IMR-90 (cell line): ENCODE measurements at places on chromosomes 4 and X. TPM values are rescaled to one million over a fixed set of nuclear protein-coding genes. Genes with fewer than 3 reads are reported as not detected.

DNA sequence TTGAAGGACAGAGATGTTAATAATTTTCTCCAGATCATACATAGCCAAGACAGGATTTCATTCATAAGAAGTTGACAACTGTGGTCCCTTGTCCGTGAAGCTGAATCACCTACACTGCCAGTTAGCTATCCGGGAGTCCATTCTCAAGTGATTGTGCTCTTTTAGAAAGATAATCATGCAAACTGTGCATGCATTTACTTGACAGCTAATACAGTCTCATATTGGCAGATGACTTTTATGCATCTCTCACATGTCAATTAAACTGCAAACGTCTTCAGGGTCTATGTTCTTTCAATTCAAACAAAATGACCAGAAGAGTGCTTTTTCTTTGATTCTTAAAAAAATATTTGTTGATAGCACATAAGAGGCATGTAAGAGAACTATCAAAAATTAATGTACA is 1572.9 kb downstream of the C4orf33 start:
- no peak for DNase-seq

The CSN1S1 gene
- not detected in 2 replicates for total RNA-seq

- no peak for DNase-seq
Observed at GRCh38 chr4:152607178-152607577, 71.3 kb upstream of the FBXW7 start.

The POF1B gene
- not detected in 2 replicates for total RNA-seq

- no peak for DNase-seq
Observed at GRCh38 chr4:20614816-20615215, 85.4 kb upstream of the PACRGL start.

- DNase-seq = peak; percentile 55
Observed at GRCh38 chr4:184424993-184425758, 49.2 kb downstream of the IRF2 start.

DNA sequence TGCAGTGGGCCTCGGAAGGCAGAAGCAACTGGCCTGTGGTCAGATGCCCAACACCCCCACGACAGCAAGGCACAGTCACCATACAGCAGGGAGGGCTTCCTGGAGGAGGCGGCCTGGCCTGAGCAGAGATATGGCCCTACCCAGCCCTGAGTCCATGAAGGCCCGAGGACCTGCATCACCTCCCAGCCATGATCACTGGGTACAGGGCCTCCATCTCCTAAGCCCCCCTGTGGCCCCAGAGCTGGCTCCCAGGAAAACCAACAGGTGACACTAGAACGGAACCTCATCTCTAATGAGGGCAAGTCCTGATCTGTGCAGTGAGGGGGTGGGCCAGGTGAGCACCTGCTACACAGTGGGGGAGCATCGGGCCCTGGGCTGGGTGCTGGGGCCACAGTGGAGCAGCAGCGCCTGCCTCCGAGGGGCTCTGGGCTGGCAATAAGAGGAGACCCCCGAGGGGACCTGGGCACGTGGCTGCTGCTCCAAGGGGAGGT is 26.2 kb upstream of the MXD4 start:
- no peak for DNase-seq

GRCh38 chrX:53088136-53088974 is 5.6 kb upstream of the KANTR start:
- DNase-seq = peak; percentile 78

The SUPT20HL2 gene
- not detected in 2 replicates for total RNA-seq

GRCh38 chr4:125434136-125434535 is 119.4 kb downstream of the FAT4 start:
- DNase-seq = peak; percentile 8

- DNase-seq = peak; percentile 95
Observed at GRCh38 chrX:47361538-47362511, 8.6 kb upstream of the ZNF157 start.

GRCh38 chrX:131549011-131549410 is 5.1 kb downstream of the OR13H1 start:
- DNase-seq = no peak

The TMSB15C gene
- total RNA-seq = 2.0 and 5.8 TPM in 2 replicates

DNA sequence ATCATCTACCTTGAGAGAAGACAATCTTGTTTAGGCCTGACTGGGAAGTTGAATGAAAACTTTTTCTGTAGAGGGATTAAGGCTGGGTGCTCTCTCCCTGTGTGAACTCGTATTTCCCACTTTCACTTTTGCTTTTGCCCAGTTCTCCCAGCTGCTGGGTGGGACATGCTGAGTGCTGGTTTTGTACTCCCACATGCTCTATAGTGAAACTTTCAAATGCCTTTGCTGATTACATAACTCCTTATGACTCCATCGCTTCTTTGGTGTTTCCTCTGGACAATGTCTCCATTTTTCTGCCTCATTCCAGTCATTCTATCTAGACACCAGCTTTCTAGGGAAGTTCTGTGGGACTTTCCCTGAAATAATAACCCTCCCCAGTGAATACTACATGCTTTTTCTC is 100.5 kb downstream of the CLNK start:
- peak; percentile 87 for DNase-seq

DNA sequence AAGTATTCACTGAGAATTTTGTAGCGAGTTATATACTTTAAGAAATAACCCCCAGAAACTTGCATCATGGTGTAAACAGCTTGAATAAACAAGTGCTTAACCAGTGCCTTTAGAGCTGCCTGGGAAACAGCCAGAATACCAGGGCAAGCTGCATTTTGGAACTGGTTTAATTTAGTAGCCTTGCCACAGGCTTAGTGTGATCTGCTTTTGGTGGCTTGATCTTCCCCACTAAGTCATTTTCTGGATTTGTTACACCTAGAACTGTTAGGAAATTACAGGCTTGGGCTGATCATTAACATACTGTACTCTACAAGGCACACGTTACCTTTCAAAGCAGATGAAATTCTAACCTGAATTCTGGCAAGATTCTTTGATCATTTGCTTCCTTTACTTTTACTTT is 35.4 kb downstream of the NPNT start:
- no peak for DNase-seq

The PLA2G12A gene
- 8.9 and 17.4 TPM in 2 replicates for total RNA-seq

DNA sequence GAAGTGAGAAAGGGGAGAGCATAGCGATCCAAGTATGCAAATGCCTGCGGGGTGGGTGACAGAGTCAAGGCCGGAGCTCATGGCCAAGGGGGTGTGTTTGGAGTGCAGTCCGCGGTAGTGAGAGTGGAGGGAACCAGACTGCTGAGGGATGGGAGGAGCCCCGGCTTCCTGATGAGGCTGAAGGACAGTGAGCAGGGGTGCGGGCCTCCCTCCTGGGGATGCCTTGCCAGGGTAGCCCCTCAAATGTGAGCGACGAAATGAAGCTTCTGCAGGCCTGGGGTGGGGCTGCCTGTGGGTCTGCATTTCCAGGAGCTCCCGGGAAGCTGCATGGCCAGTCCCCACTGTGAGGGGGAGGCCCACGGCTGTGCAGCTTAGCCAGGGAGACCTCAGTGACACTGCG is 45.0 kb downstream of the PSAPL1 start:
- DNase-seq = no peak

DNA sequence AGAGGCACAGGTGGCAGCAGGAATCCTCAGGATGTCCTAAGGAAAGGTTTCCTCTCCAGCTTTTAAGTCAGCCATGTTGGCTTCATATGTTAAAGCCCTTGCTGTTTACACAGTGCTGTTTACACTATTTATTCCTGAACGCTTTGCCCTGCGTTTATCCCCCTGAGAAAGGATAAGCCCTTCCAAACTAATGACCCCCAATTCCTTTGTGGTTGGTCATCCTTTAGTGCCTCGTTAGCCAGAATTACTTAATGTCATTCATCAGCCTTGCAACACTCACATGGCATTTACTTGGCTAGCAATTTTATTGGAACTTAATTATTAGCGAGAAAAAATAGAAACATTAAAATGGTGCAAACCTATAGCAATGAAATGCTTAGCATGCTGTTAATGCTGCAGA is 23.8 kb downstream of the VCX2 start:
- DNase-seq = no peak
